CD4-positive, alpha-beta T cell (primary cell): ENCODE measurements at places on chromosomes 12 and 14. TPM values are rescaled to one million over a fixed set of nuclear protein-coding genes. Genes with fewer than 3 reads are reported as not detected.

PZP gene
- total RNA-seq: not detected

SALL2 gene
- total RNA-seq: 2.9 TPM

CAPZA3 gene
- total RNA-seq: not detected

TMEM63C gene
- total RNA-seq: 0.89 TPM

MMP19 gene
- total RNA-seq: not detected
